ENCODE measurements at places on chromosomes 4 and X. TPM values are rescaled to one million over a fixed set of nuclear protein-coding genes. Genes with fewer than 3 reads are reported as not detected.

Gene FGA
- total RNA-seq: not detected

Gene NDP
- not detected for total RNA-seq

- no peak overlapping the region for H3K27ac ChIP-seq
- H3K4me1 ChIP-seq: no peaks in the 10 kb centered on the region
- no peaks in the 10 kb centered on the region for H3K27me3 ChIP-seq
- H3K4me3 ChIP-seq: no peak overlapping the region
Observed at GRCh38 chr4:65604515-65604914, 65.8 kb downstream of the EPHA5 start.

Gene SNCA
- total RNA-seq: not detected

Gene C4orf51
- not detected for total RNA-seq

Gene PARM1
- total RNA-seq: 0.05 TPM

GRCh38 chr4:149521611-149522425 lies 293.8 kb downstream of the IQCM start:
- H3K4me3 ChIP-seq: no peak overlapping the region
- DNase-seq: no peak
- no peaks in the 10 kb centered on the region for H3K4me1 ChIP-seq
- H3K27ac ChIP-seq: no peak overlapping the region
- no peaks in the 10 kb centered on the region for H3K36me3 ChIP-seq

Gene MAOA
- total RNA-seq: not detected

Gene USP51
- total RNA-seq: 2.3 TPM

DNA sequence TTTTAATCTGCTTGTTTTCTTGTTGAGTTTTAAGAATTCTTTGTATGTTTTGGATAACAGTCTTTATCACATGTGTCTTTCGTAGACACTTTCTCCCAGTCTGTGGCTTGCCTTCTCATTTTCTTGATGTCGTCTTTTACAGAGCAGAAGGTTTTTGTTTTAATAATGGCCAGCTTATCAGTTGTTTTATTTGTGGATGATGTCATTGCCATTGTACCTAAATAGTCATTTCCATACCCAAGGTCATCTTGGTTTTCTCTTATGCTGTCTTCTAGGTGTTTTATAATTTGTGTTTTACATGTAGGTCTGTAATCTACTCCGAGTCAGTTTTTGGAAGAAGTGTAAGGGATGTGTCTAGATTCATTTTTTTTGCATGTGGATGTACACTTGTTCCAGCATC lies 159.6 kb upstream of the NUDT6 start:
- no peak for DNase-seq
- no peaks in the 10 kb centered on the region for H3K36me3 ChIP-seq
- no peaks in the 10 kb centered on the region for H3K27me3 ChIP-seq
- no peak overlapping the region for H3K27ac ChIP-seq
- no peaks in the 10 kb centered on the region for H3K4me1 ChIP-seq

Gene CDKL2
- 0.38 TPM for total RNA-seq

Gene STAP1
- 3.6 TPM for total RNA-seq

GRCh38 chr4:53863736-53864365 lies 200.6 kb downstream of the CHIC2 start:
- H3K4me3 ChIP-seq: no peak overlapping the region
- H3K27me3 ChIP-seq: no peaks in the 10 kb centered on the region
- no peak overlapping the region for H3K27ac ChIP-seq
- no peaks in the 10 kb centered on the region for H3K36me3 ChIP-seq
- DNase-seq: no peak
- no peaks in the 10 kb centered on the region for H3K4me1 ChIP-seq

GRCh38 chrX:148593146-148593545 lies 92.7 kb downstream of the AFF2 start:
- H3K27ac ChIP-seq: no peak overlapping the region
- no peaks in the 10 kb centered on the region for H3K27me3 ChIP-seq
- H3K4me1 ChIP-seq: no peaks in the 10 kb centered on the region
- no peak overlapping the region for H3K4me3 ChIP-seq
- no peak for DNase-seq

- peak; percentile 25 for DNase-seq
- no peaks in the 10 kb centered on the region for H3K27me3 ChIP-seq
- H3K4me1 ChIP-seq: peaks cover 4% of the 10 kb centered on the region
- no peaks in the 10 kb centered on the region for H3K36me3 ChIP-seq
- no peak overlapping the region for H3K4me3 ChIP-seq
- no peak overlapping the region for H3K27ac ChIP-seq
Observed at GRCh38 chr4:118865091-118865708, 23.5 kb upstream of the SYNPO2 start.

Gene MTM1
- total RNA-seq: 20.6 TPM

DNA sequence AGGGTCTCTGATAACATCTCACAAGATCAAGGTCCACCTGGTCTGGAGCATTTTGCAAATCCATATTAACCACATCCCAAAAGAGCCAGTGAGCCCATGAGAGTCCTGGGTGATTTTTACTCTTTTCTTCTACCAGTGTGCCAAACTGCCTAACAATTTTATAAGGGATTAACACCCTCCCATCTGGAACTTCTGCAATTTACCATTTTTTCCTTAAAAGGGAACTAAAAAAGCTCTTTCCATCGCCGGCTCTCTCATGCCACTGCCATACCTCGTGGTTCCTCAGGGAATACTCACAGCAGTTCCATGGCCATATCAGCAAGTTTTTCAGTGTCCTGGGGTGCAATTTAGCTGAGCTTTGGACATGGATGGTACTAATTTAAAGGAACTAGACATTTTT lies 55.7 kb downstream of the SEPSECS start:
- no peak overlapping the region for H3K27ac ChIP-seq
- no peaks in the 10 kb centered on the region for H3K36me3 ChIP-seq
- no peak overlapping the region for H3K4me3 ChIP-seq
- no peaks in the 10 kb centered on the region for H3K27me3 ChIP-seq
- no peaks in the 10 kb centered on the region for H3K4me1 ChIP-seq

Gene HHIP
- total RNA-seq: not detected

DNA sequence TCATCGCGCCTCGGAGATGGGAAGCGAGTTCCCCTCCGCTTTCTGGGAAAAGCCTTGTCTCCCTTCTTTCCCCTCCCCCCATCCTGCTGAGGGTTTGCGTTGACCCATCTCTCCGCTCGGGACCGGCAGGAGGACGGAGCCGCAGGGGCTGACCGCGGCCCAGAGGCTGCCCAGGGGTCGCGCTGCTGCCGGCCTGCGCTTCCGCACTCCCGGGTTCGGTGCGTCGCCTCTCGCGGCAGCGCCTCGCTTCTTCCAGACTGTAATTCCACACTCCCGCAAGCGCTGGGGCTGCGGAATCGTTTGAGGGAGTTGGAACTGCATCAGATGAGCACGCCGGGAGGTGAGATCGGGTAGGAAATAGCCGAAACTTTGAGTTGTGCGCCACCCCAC lies 88.3 kb downstream of the BCOR start:
- no peak overlapping the region for H3K27ac ChIP-seq
- H3K27me3 ChIP-seq: peaks cover 16% of the 10 kb centered on the region
- peak overlapping the region; percentile 14 for H3K4me3 ChIP-seq

Gene ZNF41
- 3.1 TPM for total RNA-seq

Gene TEX13B
- total RNA-seq: not detected

- no peaks in the 10 kb centered on the region for H3K27me3 ChIP-seq
- no peaks in the 10 kb centered on the region for H3K36me3 ChIP-seq
- no peak overlapping the region for H3K4me3 ChIP-seq
- DNase-seq: no peak
- no peak overlapping the region for H3K27ac ChIP-seq
Observed at GRCh38 chrX:30248854-30249253, 1.9 kb downstream of the MAGEB1 start.

GRCh38 chr4:18722748-18723191 lies 701.2 kb upstream of the LCORL start:
- no peak overlapping the region for H3K4me3 ChIP-seq
- no peaks in the 10 kb centered on the region for H3K4me1 ChIP-seq
- no peak for DNase-seq

GRCh38 chr4:92249541-92249940 lies 54.2 kb upstream of the GRID2 start:
- H3K4me1 ChIP-seq: no peaks in the 10 kb centered on the region
- H3K4me3 ChIP-seq: no peak overlapping the region
- no peak for DNase-seq
- no peaks in the 10 kb centered on the region for H3K27me3 ChIP-seq
- H3K36me3 ChIP-seq: no peaks in the 10 kb centered on the region
- no peak overlapping the region for H3K27ac ChIP-seq

DNA sequence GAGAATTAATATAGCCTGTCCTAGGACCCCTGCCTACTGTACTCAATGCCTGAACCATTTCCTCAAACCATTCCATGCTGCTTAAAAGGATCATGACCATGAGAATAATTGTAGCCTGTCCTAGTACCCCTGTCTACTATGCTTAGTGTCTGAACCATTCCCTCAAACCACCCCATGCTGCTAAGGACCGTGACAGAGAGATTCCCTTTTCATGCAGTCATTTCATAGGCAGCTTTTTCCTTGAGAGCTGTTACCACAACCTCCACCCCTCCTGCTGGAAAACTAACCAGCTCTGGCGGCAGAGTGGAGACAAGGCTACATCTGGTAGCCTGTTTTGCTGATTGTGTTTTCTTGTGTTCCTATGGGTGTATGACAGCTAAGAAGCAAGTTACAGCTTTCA lies 174.9 kb upstream of the SMARCAD1 start:
- no peaks in the 10 kb centered on the region for H3K4me1 ChIP-seq
- H3K36me3 ChIP-seq: no peaks in the 10 kb centered on the region
- H3K27ac ChIP-seq: no peak overlapping the region
- no peaks in the 10 kb centered on the region for H3K27me3 ChIP-seq
- H3K4me3 ChIP-seq: no peak overlapping the region

DNA sequence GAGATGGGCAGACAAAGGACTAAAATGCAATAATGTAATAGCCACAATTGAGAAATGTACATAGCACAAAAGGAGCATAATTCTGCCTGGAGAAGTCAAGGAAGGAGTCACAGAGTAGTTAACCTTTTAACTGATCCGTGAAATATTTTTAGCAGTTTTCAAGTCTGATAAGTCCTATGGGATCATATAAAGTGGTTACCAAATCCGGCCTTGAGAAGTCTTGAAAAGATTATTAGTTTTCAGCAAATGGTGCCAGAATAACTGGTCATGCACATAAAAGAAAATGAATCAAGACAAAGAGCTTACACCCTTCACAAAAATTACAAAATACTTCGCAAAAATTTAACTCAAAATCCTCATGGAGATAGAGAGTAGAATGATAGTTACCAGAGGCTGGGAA lies 788.7 kb upstream of the AMOT start:
- no peaks in the 10 kb centered on the region for H3K36me3 ChIP-seq
- no peaks in the 10 kb centered on the region for H3K27me3 ChIP-seq
- no peak for DNase-seq
- no peak overlapping the region for H3K4me3 ChIP-seq

DNA sequence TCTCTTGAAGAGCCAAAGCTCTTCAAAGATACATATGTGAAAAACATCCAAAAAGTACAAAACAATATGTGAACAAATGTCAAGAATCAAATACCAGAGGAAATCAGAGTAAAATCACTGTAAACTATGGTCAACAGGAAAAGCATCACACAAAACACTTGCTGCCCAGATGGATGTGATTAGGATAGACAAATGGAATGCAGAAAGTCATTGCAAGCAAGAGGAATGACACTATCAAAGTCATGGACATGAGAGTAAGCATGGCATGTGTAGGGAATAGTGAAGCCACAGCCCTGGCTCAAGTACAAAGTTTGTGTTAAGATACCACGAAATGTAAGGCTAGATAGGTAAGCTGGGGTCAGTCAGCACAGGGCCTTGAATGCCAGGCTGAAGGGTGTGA lies 37.7 kb downstream of the CLDN2 start:
- no peak overlapping the region for H3K27ac ChIP-seq
- H3K4me3 ChIP-seq: no peak overlapping the region
- peaks cover 15% of the 10 kb centered on the region for H3K36me3 ChIP-seq
- no peak for DNase-seq
- H3K27me3 ChIP-seq: no peaks in the 10 kb centered on the region

GRCh38 chrX:116872931-116873330 lies 410.2 kb upstream of the CT83 start:
- H3K27ac ChIP-seq: no peak overlapping the region
- H3K4me1 ChIP-seq: no peaks in the 10 kb centered on the region
- DNase-seq: no peak
- H3K27me3 ChIP-seq: no peaks in the 10 kb centered on the region

- H3K27ac ChIP-seq: no peak overlapping the region
- H3K36me3 ChIP-seq: no peaks in the 10 kb centered on the region
- H3K4me3 ChIP-seq: no peak overlapping the region
- H3K4me1 ChIP-seq: no peaks in the 10 kb centered on the region
Observed at GRCh38 chr4:87614292-87614890, 6.1 kb downstream of the DSPP start.

Gene ALAS2
- not detected for total RNA-seq

Gene UGT2A3
- total RNA-seq: not detected

Gene CDX4
- total RNA-seq: not detected

- DNase-seq: no peak
- H3K4me3 ChIP-seq: no peak overlapping the region
- H3K36me3 ChIP-seq: no peaks in the 10 kb centered on the region
- H3K27me3 ChIP-seq: no peaks in the 10 kb centered on the region
- H3K27ac ChIP-seq: no peak overlapping the region
Observed at GRCh38 chrX:16312761-16313623, 145.7 kb downstream of the MAGEB17 start.

Gene TACR3
- not detected for total RNA-seq

DNA sequence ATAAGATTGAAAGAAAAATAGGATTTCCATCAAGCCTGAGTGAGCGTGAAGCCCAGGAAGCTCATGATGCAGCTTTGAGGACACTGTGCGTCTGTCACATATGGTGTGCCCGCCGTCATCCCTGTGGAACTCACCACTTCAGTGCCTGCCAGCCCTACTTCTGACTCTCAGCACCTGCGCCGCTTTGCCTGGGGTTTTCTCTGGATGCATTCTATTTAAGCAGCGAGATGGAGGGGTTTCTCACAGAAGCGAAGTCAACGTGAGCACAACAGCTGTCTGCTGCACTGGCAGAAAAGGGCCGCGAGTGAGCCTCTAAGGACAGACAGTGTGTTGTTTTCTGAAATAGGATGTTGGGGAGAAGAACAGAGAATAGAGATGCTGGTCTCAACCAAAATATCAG lies 6.2 kb upstream of the TMEM128 start:
- no peak overlapping the region for H3K27ac ChIP-seq
- DNase-seq: no peak
- no peaks in the 10 kb centered on the region for H3K27me3 ChIP-seq
- no peak overlapping the region for H3K4me3 ChIP-seq
- no peaks in the 10 kb centered on the region for H3K36me3 ChIP-seq

DNA sequence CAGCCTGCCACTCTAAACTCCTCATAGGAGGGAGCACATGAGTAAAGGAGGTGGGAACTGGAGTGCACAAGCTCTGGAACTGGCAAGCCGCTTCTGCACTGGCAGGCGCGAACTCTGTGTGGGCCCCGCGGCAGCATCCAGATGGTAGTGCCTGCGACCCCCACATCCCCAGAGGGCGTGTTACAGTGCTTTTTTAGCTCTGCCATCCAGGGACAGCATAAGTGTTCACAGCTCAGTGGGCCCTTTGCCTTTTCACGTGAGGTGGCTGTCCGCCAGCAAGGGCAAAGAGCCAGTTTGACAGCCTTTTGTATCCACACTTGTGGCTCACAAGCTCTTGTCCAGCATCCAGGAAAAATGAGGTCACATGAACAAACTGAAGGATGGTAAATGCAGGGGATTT lies 581.6 kb upstream of the DIAPH2 start:
- no peak overlapping the region for H3K4me3 ChIP-seq
- no peak overlapping the region for H3K27ac ChIP-seq
- no peak for DNase-seq
- no peaks in the 10 kb centered on the region for H3K4me1 ChIP-seq
- H3K27me3 ChIP-seq: no peaks in the 10 kb centered on the region

GRCh38 chrX:150216716-150217115 lies 146.4 kb upstream of the MAMLD1 start:
- no peaks in the 10 kb centered on the region for H3K4me1 ChIP-seq
- H3K27me3 ChIP-seq: no peaks in the 10 kb centered on the region
- no peaks in the 10 kb centered on the region for H3K36me3 ChIP-seq
- no peak overlapping the region for H3K4me3 ChIP-seq
